Effector CD4-positive, alpha-beta T cell (primary cell): ENCODE measurements at places on chromosomes 1 and 21.
A peak's percentile ranks its signal among the peaks of the same experiment; 100 is the strongest.

- DNase-seq = no peak
Observed at GRCh38 chr21:25934771-25935224, 200.0 kb downstream of the GABPA start.

DNA sequence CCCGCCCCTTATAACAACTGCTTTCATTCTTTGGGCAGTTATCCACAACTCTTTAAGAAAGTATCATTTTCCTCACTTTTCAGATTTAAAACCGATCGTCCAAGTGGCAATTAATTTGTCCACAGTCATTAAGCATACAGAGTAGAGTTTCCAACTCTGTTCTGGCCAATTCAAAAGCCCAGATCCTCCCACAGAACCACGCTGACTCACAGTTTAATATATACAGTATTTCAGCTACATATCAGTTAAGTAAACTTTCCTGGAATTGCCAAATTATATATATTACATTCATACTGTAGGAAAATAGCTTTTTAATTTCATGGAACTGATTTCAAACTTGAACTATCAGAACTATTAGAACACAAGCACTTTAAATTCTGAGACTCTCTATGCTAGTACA is 163.8 kb upstream of the ESRRG start:
- no peak for DNase-seq

- DNase-seq = peak; percentile 14
Observed at GRCh38 chr1:47755101-47755990, 241.8 kb downstream of the TRABD2B start.

DNA sequence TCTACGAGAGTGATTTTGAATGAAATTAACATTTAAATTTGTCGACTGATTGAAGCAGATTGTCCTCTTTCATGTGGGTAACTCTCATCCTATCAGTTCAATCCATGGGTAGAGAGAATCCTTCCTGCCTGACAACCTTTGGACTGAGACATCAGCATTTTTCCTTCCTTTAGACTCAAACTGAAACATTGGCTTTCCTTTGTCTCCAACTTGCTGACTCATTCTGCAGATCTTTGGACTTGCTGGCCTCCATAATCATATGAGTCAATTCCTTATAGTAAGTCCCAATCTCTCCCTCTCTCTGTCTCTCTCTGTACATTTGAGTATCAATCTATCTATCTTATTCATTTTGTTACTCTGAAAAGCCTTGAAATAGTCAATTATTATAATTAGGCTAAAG is 416.7 kb downstream of the LRRIQ3 start:
- DNase-seq = no peak

DNA sequence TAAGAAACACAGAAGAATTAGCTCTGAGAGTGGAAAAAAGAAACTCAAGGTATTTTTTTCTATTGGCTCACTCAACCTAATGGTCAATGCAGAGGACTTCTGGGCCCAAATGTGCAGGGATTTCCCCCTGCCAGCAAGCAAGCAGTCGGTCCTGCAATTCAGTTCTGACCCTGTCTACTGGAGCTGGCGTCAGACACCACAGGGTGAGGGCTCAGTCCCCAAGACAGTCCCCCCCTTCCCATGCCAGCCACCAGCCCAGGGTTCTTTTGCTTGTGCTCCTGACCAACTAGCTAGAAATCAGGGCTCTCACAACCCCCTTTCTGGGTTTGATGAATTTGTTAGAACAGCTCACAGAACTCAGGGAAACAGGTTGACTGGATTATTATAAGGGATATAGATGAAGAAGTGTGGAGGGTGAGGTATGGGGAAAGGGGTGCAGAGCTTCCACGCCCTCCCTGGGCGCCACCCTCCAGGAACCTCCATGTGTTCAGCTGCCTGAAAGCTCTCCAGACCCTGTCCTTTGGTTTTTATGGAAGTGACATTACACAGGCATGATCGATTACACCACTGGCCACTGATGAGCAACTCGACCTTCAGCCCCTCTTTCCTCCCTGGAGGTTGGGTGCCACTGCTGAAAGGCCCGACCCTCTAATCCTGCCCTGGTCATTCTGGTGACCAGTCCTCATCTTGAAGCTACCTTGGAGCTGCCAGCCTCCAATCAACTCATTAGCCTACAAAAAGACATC is 22.5 kb upstream of the PWP2 start:
- no peak for DNase-seq

DNA sequence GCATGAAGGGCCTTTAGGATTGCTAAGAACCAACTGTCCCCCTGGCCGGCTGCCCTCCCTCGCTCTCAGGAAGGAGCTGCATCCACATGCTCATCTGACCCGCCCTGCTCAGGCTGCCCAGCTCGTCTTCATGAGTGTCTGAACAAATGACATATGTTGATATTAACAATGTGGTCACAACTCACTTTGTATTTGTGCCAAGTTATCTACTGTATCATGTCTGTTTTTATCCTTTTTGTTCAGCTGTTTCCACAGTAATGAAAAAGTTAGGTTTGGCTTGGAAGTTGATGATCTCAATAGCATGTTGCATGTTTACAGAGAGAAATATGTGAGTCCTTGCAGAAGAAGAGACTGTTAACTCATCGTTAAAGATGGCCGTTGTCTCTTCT is 75.1 kb downstream of the PHTF1 start:
- DNase-seq = no peak

GRCh38 chr21:44920694-44921604 is at the start of gene ITGB2:
Gene ITGB2 (minus strand): TSS chr21:44920899. CDS start chr21:44910782, 10,117 bp downstream.
- peak; percentile 30 for DNase-seq

DNA sequence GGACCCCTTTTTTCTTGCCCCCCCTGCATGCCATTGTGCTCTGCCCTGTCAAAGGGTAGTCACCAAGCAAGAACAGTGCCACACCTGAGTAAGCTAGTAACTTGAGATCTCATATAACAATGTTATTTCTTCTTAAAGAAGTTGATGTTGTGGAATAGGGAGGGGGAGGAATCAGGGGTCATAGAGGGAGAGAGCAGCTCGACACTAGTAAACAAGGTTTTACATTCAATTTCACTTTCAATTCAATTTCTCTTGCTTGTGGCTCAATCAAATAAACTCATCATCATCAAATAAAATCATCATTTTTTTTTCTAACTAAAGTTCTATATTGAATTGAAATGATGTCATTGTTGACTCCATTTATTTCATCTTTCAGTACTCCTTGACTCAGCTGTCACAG is 106.4 kb downstream of the CRB1 start:
- no peak for DNase-seq

GRCh38 chr1:42312576-42313212 is 22.3 kb downstream of the FOXJ3 start:
- DNase-seq = no peak

DNA sequence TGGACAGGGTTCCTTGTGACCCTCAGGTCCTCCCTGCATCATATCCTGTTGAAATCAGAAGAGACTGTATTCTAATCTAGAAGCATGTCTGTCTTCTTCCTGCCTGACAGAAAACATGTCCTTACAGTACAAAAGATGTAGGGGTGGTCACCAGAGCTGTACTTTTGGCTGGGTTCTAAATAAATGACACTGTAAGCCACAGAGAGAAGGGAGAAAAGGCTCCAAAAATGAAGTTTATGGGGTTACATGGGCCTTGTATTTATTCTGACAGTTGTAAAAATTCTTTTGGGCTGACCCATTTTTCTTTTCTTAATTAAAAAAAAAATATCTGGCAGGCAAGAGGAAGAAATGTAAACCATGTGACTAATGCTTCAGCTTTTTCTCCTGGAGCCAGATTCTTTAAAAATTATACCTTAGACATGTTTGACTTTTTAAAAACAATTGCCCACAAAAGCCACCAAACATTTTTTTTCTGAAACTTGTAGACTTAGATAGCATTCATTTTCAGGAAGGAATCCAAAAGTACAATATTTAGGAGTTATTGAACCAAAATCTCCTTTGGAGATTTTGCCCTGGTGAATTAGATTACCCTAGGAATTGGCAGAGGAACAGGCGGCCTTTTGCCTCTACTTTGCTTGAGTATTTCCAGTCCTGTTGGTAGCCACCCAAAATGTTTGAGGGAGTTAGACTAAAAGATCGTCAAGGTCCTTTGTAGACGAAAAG is 17.1 kb downstream of the RGL1 start:
- no peak for DNase-seq

GRCh38 chr1:148379697-148380096 is 103.4 kb downstream of the PPIAL4G start:
- DNase-seq = no peak

DNA sequence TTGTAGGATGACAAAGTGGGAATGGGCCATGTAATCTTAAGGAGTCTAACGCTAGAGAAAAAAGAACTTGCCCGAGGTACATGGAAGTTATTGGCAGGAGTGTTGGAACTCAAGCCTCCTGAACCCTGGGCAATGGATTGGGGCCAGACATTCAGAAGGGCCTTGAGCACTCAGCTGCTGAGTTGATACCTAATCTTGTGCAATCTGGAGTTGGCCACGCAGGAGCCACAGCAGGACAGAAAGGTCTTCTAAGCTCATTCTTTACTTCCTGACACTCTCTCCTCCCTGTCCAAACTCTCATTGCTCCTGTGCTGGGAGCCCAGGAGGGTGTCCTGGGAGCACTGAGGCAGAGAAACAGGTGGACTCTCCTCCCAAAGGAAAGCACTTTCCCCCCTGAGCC is 25.1 kb upstream of the CSF1 start:
- no peak for DNase-seq

DNA sequence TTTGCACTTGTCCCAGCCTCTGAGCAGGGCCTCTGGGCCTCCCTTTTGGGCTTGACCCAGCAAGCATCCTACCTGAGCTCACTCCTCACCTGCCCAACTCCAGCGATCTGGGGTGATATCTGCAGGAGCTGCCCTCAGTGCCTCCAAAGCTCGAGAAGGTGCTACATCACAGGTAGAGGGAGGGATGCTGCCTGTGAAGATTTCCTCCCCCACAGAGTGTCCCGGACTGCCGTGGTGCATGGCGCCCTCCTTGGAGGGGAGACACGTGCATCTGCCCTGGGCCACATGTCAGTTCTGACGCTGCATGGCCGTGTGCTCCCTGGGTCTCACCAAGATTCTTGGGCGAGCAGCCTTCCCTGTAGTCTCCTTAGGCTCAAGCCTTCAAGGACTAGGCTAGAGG is 27.7 kb downstream of the NENF start:
- DNase-seq = no peak

DNA sequence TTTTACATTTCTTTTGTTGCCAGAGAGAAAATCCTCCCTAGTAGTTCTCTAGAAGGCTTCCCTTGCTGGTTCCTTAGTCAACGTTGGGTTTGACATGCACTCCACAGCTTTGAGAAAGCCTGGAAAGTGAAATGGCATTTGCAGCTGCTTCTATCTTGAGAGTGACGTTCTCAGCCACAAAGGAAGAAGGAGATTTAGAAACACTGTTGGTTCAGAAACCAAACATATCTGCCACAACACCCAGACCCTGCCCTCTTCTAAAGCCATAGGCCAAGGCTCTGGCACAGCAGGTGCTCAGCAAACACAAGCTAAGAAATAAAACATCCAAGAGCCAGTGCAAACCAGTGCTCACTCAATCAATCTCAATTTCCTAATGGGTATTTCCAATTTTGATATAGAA is 121.4 kb downstream of the CCDC185 start:
- DNase-seq = no peak

DNA sequence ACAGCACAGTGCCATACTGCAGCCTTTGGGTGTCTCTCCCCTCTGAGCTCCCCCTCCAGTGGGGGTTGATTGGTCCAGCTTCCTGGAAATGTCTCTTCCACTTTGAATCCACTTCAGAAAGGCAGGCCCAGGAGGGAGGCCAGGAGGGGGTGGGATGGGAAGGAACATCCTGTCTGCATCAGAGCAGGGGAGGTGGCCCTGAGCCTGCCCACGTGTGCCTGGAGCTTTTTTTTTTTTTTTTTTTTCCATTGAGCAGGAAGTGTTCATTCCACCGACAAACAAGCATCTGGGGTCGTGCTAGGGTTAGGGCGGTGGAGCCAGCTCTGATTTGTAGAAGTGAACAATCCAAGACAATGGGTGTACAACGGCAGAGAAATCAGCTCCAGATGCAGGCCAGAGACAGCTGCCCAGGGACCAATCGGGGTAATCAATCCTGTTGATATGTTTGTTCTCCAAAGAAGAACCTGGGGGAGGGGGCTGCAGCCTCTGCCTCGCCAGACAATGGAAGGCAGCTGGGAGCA is 93.3 kb downstream of the SSBP3 start:
- DNase-seq = no peak

GRCh38 chr1:155078469-155079209 is at the start of gene EFNA3:
Gene EFNA3 (plus strand): TSS chr1:155078837. CDS start chr1:155078942, 105 bp downstream.
- no peak for DNase-seq

DNA sequence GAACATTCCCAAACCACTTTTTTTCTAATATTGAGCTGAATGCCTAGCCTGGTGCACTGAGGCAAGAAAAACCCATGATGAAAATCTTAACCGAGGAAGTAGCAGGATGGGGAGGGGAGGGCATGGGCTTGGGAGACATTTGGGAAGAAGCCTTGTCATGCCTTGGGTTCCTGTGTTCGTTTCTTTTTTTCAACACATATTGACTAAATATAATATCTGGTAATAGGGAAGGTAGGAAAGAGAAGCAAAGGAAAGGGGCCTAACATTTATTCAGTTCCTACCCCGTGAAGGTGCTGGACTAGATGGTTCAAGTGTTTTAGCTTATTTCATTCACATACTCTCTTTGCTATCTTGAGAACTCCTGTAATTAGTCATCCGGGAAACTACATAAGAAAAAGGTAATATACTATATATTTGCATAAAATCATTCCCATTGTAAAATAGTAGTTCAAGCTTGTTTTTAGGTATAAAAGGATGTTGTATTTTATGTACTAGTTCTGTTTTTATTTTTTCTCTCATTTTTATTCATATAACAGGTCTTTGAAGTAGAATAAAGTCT is 62.1 kb downstream of the ST3GAL3 start:
- no peak for DNase-seq
